ENCODE measurements at places on chromosomes 5 and 9. TPM values are rescaled to one million over a fixed set of nuclear protein-coding genes. Genes with fewer than 3 reads are reported as not detected.

DNA sequence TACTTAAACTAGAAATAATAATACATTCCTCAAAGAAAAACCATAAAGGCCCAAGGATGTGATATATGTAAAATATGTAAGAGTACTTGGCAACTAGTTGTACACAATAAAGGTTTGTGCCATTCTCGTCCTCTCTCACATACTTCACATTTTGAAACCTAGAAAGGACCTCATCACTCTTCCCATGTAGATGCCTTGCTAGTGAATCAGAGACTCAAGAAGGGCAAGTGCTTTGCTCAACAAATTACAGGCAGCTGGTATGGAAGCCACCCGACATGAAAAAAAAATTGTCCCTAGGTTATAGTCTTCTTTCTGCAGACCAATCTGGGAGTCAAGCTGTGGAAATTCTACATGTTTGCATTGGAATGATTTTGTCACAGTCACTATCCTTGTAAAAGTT lies 31.7 kb downstream of the ADRB2 start:
- peak; percentile 41 for DNase-seq
- H3K4me3 ChIP-seq, result no peak overlapping the region
- no peaks in the 10 kb centered on the region for H3K4me1 ChIP-seq

- no peaks in the 10 kb centered on the region for H3K36me3 ChIP-seq
- DNase-seq, result no peak
- no peaks in the 10 kb centered on the region for H3K27me3 ChIP-seq
- H3K4me1 ChIP-seq, result peaks cover 12% of the 10 kb centered on the region
Observed at GRCh38 chr5:55851675-55851979, 470 bp downstream of the IL31RA start.

SV2C gene
- total RNA-seq, result not detected

KLF9 gene
- total RNA-seq, result 27.6 TPM

CDH6 gene
- 9.8 TPM for total RNA-seq
